H1 (cell line): ENCODE measurements at places on chromosomes 1 and 21. TPM values are rescaled to one million over a fixed set of nuclear protein-coding genes. Genes with fewer than 3 reads are reported as not detected.
A peak's percentile ranks its signal among the peaks of the same experiment; 100 is the strongest.

Gene TFF2
- total RNA-seq: not detected in 2 replicates

Gene BACE2
- total RNA-seq: 8.1 and 9.9 TPM in 2 replicates

Gene SPRR2E
- total RNA-seq: not detected in 2 replicates

Gene ADAMTS5
- total RNA-seq: 0.82 and 1.1 TPM in 2 replicates

Gene MFSD2A
- 25.9 and 26.6 TPM in 2 replicates for total RNA-seq

Gene PM20D1
- not detected in 2 replicates for total RNA-seq

Gene HAO2
- total RNA-seq: not detected in 2 replicates

Gene MYOCOS
- total RNA-seq: not detected in 2 replicates

Gene APCS
- total RNA-seq: not detected in 2 replicates

Gene C1orf167
- 0.90 and 1.3 TPM in 2 replicates for total RNA-seq

Gene ZSWIM5
- total RNA-seq: 2.4 and 2.5 TPM in 2 replicates

DNA sequence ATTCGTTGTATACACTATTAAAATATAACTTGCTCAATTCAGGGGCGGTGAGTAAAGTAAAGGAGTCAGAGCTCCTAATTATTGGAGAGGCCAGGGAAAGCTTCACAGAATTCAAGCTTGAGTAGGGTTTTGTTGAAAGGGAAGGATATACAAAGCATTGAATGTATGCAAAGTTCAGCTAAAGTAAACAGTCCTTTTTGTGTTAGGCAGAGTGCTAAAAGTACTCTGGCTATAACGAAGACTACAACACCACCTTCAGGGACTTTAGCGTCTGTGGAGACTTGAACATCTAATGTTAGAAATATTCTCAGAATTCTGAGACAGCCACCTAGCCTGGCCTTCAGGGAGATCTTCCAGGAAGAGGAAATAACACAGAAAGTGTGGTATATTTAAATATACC is 1.1 kb downstream of the FALEC start:
- no peak for DNase-seq

DNA sequence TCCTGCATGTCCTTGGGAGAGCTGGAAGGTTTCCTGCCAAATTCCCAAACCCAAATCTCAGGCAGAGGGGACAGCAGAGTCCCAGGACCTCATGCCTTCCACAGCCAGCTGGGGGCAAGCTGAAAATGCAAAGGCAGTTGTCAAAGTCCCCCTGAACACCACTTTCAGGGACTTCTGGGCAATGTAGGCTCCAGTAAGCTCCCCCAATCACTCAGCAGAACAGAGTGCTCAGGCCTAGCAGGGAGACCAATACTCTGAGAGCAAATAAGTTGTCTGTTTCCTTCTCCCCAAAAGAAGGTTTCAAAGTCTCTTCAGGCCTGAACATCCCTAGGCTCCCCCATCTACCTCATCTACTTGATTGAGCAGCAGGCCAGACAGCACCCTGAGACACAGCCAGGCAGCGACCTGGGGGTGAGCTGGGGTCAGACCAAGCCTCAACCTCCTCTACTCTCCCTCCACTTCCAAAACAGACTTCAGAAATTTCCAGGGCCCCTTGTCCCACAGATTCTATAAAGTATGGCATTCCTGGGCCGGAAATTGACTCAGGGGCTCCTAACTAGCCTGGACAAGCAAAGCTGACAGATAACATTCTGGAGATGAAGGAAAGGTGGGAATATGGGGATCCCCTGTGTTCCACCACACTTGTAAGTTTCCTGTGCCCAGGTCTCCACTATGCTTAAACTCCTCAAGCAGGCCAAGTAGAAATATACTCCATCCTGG is 1.9 kb downstream of the SLC9A1 start:
- DNase-seq: no peak

GRCh38 chr1:212229654-212230053 is 55.6 kb upstream of the PPP2R5A start:
- no peak for DNase-seq

DNA sequence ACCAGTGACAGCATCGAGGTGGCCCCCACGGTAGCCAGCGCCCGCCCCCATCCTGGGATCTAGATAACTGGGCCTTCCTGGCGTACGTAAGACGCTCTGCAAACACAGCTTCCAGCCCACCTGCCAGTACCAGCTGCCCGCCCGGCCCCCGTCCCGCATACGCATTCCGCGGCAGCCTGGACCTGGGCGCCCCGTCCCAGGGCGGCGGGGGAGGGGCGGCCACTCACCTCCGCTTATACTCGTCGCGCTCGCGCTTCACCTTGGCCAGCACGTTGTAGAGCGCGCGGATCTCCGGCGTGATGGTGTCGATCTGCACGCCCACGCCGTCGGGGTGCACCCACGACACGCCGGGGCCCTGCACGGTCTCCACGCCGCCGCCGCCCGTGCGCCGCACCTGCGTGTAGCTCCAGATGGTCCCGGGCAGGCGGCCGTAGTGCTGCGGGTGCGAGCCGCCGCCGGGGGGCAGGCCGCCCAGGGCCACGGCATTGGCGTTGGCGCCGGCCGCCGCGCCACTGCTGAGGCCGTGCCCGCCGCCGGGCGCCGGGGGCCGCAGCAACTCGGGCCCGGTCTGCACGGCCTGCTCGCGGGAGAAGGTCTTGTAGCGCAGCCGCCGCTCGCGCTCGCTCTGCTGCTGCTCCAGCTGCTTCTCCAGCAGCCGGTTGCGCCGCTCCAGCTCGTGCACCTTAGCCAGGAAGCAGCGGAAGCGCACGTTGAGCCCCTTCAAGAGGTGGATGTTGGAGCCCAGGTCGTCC is 859 bp downstream of the IFFO2 start:
- peak; percentile 70 for DNase-seq

- DNase-seq: no peak
These were observed 38.9 kb downstream of the SYT2 start for GRCh38 chr1:202671399-202671798.

DNA sequence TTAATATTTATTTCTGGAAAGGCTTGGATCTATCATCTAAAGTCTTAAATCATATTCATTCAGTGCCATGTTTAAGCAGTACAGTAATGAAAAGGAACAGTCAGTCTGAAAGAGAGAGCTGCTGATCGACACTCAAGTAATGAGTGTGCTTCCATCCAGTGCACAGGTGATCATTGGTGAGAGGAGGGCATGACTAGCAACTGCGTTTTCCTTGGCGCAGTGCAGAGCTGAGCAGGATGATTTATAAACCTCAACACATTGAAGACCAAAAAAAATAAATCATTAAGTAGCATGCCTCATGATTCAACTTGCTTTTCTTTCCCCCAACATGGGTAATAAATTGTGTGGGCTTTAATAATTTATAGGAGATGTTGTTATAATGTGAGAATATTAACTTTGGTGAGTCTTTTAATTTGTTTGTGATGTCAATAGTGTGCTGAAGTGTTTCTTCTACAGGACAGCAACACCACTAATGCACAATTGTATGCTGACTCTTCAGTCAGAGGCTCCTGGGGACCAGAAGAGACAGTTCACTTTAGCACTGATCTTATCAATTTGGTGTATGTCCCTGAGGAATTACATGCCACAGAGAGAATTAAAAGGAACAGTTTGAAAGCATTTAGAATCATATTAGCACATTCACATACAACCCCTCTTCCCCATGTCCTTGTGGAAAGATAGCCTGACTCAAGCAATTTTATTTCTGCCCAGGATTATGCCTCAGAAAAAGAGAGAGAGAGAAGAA is 199.7 kb upstream of the ADGRL2 start:
- no peak for DNase-seq

- DNase-seq: no peak
These were observed 5.1 kb downstream of the SYDE2 start for GRCh38 chr1:85195703-85196102.

DNA sequence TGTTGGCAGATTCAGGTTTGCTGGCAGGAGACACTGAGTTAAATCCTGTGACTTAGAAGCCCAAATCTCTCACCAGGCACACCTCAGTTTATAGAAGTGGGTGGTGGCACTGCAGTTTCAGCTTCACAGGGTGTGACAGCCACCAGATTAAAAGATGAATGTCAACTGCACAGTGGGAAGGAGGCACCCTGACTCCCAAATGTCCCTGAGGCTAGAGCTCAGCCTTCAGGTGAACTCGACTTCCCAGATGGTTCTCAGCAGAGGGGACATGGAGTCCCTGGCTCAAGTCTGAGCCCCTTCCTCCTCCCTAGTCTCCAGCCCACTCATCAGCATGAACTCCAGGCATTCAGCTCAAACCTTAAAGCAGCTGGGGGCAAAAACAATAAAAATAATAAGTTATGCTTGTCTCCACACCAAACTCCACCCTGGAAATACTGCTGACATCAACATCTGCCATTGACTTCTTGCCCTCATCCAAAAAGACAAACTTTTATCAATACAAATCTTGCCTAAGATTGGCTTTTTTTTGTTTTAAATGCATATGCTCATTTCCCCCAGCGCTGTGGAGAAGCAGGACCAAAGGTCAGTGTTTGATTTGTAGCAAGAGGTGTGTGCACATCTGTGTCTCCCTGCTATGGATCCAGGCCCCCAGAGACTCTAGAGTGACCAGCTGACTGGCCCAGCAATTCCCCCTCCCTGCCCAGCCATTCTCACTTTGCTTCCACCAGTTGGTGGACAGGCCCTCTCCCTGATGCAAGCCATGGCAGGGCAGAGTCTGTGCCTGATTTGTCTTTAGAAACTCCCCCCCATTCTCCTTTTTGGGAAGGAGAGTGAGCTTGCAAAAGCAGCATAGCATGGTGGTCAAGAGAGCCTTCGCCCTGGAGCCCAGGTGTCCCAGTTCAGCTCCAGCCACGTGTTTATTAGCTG is 18.5 kb upstream of the S100A7 start:
- no peak for DNase-seq

- no peak for DNase-seq
These were observed at the start of gene TMOD4 for GRCh38 chr1:151175863-151176262. TMOD4 (minus strand) TSS chr1:151175981; CDS start chr1:151174875, 1,106 bp downstream.

DNA sequence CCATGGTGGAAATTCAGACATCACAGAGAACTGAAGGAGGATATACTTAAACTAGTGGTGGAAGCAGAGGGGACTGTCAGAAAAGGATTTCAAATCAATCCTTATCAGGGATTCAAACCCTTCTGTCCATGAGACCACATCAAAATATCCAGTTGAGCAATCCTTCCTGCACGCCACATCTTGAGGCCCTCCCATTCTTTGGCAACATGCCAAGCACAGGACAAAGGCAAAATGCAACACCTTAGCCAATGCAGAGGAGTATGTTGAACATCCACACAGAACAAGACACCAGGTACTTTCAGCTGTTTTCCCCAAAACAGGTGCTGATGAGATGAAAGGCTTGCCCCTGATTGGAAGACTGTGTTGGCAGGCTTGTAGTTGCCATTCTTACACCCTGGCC is 81.8 kb upstream of the PLXNA2 start:
- no peak for DNase-seq

- DNase-seq: no peak
These were observed 3.3 kb downstream of the KPNA6 start for GRCh38 chr1:32111040-32111623.

- DNase-seq: no peak
These were observed 299.9 kb upstream of the PLD5 start for GRCh38 chr1:242824435-242824834.

- no peak for DNase-seq
These were observed 2.7 kb upstream of the CLDN19 start for GRCh38 chr1:42742617-42743316.

DNA sequence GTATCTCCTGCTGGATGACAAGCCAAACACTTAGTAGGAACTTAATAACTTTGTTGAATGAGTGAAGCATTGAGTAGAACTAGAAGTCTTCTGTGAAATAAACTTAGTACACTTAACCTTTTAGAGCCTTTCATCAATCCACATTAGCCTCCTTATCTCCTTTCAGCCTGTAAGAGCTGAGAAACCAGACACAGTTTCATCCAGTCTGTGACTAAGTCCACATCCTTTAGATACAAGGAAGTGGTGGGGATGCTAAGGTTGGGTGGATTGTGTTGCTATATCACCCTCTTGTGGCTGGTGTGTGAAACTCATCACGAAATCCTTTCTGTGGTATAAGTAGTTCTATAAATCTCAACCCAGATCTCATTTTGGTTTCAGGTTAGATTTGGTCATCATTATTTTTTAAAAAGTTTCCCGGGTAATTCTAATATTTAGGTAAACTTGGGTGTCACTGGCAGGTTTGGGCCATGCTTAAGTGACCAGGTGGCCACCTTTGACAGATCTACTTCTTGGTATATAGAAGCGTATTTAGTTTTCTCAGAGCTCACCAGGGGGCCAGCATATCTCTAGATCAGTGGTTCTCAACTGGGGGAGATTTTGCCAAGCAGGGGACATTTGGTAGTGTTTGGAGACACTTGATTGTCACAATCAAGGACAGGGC is 27.8 kb upstream of the CD84 start:
- DNase-seq: no peak

DNA sequence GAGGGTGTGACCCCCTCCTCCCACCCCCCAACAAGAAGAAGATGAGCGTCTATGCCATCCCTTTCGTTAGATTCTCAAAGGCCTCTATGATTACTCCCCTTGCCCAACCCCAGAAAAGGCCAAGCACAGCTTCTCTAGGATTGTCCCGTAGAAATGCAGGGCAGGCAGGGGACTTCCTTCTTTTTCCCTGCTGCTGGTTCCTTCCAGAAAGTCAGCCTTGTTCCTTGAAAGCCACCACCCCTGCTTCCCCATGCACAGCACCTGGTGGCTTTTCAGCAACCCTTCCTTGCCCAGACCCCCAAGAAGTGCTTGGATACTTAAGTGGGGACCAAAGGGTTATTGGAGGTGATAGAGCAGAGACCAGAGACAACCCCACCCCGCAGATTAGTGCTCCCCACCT is 75.1 kb downstream of the ARHGEF10L start:
- DNase-seq: no peak

GRCh38 chr1:224559981-224560728 is 56.0 kb upstream of the CNIH3 start:
- no peak for DNase-seq

DNA sequence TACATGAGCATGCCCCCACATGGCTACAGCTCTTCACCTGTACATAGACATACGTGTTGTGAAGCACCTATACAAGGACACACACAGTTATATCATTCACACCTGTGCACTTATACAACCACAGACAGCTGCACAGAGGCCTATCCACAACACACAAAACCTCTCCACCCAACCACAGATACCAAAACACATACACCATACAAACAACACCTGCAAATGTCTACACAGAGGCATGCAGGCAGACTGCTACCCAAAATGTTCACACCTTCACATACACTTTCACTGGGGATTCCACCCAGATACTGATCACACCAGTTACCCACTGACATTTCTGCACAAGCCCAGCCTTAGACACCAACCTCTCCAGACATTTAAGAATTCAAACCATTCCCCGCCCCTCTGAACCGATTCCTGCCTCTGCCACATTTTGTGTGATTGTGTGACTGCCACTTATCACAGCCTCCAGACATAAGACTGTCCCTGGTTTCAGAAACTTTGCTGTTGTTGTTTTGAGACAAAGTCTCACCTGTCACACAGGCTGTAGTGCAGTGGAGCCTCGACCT is 2.0 kb downstream of the C1orf232 start:
- DNase-seq: no peak
